ENCODE measurements at places on chromosomes 2 and 18.

- DNase-seq, result no peak
Measured at GRCh38 chr2:169439900-169440299, 39.4 kb upstream of the BBS5 start.

DNA sequence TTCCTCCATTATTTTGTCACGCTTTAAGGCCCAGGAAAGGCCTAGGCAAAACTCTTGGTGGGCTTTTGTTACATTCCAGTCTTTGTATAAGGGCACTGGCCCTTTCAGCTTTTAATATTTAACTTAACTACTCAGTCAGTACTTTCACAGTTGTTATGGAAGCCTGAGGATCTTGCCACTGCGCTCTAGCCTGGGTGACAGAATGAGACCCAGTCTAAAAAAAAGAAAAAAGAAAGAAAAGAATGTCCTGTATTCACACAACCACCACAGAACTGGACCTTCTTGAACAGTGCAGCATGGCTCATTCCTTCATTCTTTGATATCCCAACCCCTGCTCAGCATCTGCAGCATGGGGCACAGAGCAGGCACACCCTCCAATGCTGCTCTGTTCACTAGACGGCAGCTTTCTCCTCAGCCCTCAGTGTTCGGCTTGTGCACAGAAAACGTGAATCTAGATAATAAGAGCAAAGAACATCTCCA is 93.4 kb upstream of the MSH2 start:
- no peak for DNase-seq

GRCh38 chr2:188678882-188679281 is 295.3 kb upstream of the COL3A1 start:
- no peak for DNase-seq

- no peak for DNase-seq
Measured at GRCh38 chr2:180876506-180876905, 103.9 kb upstream of the UBE2E3 start.

DNA sequence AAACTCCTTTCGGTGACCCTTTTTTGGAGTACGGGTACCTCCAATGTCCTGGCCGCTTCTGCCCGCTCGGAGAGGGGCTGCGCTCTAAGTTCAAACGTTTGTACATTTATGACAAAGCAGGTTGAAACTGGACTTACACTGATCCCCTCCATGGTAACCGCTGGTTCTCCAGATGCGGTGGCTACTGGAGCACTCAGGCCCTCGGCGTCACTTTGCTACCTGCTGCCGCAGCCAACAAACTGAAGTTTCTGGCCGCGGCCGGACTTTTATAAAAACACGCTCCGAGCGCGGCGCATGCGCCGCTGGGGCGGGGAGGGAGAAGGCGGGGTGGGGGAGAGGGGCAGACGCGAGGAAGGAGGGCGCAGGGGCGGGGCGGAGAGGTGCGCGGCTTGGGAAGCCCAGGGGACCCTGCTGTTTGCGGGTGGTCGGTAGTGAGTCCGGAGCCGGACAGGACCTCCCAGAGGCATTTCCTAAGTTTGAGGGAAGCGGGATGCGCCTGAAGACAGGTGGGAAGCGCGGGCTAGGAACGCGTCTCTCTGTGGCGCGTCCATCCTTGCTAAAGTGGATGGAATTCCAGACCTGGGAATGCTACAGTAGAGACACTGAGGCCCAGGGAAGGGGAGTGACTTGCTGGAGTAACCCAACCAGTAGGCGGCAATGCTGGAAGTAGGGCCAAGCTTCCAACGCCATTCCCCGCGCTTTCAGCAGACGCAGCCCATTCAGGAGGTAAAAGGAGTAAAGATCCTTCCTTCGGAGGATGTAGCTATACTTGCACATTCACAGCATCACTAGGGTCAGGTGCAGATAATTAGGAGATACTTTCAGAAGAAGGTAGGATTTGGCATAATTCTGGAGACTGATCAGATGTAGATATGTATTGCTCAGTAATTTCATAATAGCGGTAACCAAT is at the start of gene CXCR4:
Gene CXCR4 (minus strand): TSS at position 241 of the 910 bp plus-strand sequence. CDS start 89 bp downstream, at position 152.
- no peak for DNase-seq

- DNase-seq, result no peak
Measured at GRCh38 chr18:44836263-44836662, 155.6 kb downstream of the SETBP1 start.

DNA sequence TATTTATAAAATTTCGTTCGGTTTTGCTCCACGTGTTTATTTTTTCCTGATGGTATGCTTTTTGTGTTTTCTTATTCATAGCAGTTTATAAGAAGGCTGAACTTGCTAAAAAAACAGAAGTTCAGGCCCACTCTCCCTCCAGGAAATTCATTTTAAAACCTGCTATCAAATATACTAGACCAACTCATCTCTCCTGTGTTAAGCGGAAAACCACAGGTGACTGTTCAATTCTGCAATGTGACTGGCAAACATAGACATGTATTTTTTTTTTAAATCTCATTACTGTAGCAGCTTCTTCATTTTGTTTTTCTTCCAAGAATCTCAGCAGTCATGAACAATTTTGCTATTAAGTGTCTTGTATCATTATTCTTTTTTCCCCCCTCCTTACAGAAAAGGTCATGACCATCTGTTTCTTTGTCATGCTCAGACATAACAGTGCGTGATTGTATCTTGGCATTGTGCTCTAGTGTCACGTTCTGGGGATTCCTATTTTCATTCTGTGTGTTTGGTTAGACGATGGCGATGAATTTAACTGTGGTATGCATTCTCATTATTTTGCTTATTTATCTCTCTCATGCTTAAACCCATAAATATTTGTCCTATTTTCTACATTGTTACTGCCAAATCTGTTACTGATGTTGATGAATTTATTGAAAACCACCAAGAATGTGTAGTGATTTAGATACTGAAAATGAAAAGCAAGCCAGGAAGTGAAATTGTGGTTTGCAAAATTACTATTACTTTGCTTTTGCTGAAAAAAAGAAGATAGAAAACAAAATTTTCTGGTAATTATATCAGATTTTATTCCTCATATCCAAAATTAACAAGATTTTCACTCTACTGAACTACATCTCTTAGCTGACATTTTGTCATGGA is 74.6 kb upstream of the UNC80 start:
- no peak for DNase-seq

DNA sequence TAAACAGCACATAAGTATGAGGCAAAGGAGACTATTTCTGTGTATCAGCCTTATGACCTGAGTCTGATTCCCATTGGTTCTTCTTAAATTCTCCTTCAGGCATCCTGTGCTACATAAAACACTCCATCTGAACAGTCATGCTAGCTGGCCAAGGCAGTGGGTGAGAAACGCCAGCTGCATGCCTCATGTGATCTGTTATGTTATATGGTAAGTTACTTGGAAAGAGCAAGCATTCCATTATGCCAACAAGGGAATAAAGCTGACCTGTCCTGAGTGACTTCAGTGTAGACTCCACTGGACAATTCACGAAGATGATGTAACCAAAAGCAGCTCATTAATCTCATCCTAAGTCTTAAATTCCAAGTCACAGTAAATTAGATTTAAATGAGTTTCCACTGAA is 216.5 kb upstream of the FN1 start:
- DNase-seq, result no peak

GRCh38 chr2:234412726-234413125 is 84.2 kb downstream of the ARL4C start:
- no peak for DNase-seq

DNA sequence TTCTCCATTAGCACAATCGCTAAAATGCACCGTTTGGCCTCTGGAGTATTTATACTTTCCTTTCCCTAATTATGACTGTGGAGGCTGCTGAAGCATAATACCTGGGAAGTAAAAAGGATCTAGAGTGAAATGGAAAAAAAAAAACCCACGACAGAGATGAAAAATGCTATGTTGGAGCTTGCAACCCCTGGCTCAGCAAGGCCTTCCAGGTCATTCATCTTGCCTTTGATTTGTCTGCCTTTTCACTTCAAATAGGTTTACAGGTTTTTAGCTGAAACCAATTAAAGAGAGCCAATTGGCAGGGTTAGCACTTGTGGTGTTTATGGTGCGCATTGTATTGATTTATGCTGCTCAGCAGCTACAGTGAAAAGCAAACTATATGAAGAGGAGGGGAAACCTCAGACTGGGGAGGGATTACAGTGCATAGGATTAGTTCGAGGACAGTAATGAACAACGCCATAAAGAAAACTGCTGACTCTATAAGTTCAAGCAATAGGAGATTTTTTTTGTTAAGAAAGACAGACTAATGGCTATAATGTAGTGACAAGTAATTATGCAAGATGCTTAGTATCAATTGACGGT is 347.9 kb downstream of the MEIS1 start:
- DNase-seq, result no peak

- DNase-seq, result no peak
Measured at GRCh38 chr2:39141334-39142271, 20.8 kb upstream of the SOS1 start.

- DNase-seq, result no peak
Measured at GRCh38 chr2:177029501-177029900, 183.1 kb upstream of the HNRNPA3 start.

- DNase-seq, result no peak
Measured at GRCh38 chr2:28094739-28095138, 204.2 kb downstream of the BABAM2 start.

DNA sequence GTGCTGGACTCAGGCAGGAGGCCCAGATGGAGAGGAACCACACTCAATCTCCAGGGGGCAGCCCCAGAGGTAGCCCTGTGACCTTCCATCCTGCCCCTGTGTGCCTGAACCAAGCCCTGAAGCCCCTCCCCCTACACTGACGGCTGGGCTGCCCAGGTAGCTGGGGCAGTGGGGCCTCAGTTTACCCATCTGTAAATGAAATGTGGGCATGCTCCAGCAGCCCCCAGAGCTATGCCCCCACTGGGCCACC is 15.8 kb downstream of the CROCC2 start:
- no peak for DNase-seq

- no peak for DNase-seq
Measured at GRCh38 chr2:64946769-64947247, 42.4 kb upstream of the SLC1A4 start.

- DNase-seq, result no peak
Measured at GRCh38 chr18:10388373-10388772, 66.1 kb upstream of the APCDD1 start.

DNA sequence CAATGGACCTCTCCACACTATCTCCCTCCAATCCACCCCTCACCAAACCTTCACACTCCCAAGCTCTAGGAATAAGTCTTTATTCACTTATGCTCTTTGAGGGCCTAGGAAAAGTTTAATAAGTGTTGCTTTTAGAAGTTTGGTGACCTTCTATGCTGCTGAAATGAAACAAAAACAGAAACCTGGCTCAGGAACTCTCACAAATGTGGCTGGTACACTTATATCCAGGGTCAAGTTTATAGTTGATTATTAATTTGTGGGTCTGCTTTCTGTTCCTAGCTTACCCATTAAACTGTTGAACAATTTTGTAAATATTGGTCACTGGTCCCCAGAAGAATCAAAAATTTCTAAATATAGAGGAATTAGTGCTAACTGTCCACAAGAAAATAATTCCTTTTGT is 14.2 kb upstream of the ANKRD44 start:
- no peak for DNase-seq

- DNase-seq, result no peak
Measured at GRCh38 chr2:3280683-3281520, 96.7 kb downstream of the EIPR1 start.

- DNase-seq, result no peak
Measured at GRCh38 chr18:60895181-60895580, 438.0 kb upstream of the CDH20 start.

- no peak for DNase-seq
Measured at GRCh38 chr2:136932700-136933099, 167.4 kb downstream of the THSD7B start.

GRCh38 chr18:77062518-77063003 is 70.0 kb downstream of the MBP start:
- DNase-seq, result no peak

GRCh38 chr2:11169333-11169732 is 14.1 kb downstream of the SLC66A3 start:
- no peak for DNase-seq

GRCh38 chr2:188746727-188747126 is 227.4 kb upstream of the COL3A1 start:
- DNase-seq, result no peak

- no peak for DNase-seq
Measured at GRCh38 chr2:45218297-45218696, 209.0 kb upstream of the SIX2 start.

- no peak for DNase-seq
Measured at GRCh38 chr2:47654790-47655562, 128.0 kb upstream of the MSH6 start.

DNA sequence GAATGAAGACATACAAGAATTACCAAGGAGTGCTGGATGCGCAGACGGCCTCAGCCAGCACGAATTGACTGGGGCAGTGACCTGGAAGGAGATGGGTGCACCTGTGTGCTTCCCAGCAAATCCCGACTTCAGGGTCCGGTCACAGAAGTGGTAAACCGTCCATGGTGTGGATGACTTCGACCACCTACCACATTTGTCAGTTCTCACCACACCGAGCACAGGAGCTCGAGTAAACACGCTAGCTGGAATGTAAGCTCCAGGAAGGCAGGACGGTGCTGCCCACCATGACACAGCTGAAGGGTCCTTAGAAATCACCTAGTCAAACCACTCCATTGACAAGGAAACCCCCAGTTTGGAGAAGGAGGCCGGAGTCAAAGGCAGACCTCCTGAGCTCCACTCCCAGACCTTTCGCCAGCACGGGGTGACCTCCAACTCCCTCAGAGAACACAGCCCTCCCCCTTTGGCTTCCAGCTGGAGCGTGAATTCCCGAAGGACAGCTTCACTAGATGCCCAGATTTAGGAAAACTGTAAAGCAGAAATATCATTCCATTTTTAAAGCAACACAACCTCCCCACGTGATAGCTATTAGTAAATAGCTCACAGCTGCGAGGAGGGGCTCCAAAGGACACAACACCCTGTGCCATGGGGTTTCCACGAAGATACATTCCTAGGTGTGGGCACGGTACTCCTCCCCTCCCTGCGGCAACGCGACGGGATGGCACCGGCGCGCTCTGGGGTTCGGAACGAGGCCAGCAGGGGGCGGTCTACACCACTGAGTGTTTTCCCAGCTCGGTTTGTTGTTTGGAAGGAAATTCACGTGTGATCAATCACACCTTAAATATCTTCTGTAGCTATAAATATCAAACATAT is 34.1 kb upstream of the GNAL start:
- DNase-seq, result no peak

GRCh38 chr2:170819680-170820664 is 3.3 kb downstream of the GAD1 start:
- no peak for DNase-seq

- DNase-seq, result no peak
Measured at GRCh38 chr18:58284699-58285448, 240.8 kb downstream of the NEDD4L start.

DNA sequence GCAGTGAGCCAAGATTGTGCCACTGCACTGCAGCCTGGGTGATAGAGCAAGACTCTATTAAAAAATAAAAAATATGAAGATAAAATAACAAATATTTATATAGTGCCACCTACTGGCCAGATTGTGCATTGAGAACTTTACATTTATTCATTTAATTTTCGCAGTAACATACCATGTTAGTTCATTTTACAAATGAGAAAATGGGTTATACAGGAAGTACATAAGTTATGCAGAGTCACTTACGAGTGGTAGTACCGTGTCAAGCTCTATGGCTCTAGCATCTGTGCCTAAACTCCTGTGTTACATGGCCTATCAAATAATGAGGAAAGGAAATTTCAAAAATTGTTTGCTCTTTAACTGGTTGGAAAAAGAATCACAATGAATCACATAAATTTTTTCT is 27.9 kb downstream of the RIF1 start:
- DNase-seq, result no peak
